ENCODE measurements at places on chromosomes 3 and 15.

GRCh38 chr3:185912929-185913901 is 24.6 kb downstream of the TRA2B start:
- peak; percentile 46 for DNase-seq

- no peak for DNase-seq
Observed at GRCh38 chr15:81880314-81880713, 165.5 kb downstream of the MEX3B start.

GRCh38 chr3:149095487-149095886 is 9.2 kb upstream of the HLTF start:
- no peak for DNase-seq

- DNase-seq: no peak
Observed at GRCh38 chr3:179695672-179696313, 43.0 kb downstream of the USP13 start.

DNA sequence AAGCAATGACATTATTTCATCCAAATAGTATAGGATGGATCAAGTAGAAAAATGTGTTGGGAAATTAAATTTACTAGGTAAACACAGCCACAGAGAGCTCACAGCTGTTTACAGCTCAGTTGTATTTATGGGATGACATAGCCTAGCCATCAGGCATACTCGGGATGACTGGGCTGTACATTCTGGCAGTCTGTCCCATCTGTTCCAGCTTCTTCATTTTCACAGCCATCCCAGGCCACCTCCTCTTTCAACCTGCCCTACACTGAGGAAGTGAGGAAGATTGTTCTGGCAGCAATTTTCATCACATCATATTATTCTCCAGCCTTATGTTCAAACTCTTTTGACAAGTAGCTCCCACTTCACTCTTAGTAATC is 98.4 kb upstream of the PFN2 start:
- no peak for DNase-seq

DNA sequence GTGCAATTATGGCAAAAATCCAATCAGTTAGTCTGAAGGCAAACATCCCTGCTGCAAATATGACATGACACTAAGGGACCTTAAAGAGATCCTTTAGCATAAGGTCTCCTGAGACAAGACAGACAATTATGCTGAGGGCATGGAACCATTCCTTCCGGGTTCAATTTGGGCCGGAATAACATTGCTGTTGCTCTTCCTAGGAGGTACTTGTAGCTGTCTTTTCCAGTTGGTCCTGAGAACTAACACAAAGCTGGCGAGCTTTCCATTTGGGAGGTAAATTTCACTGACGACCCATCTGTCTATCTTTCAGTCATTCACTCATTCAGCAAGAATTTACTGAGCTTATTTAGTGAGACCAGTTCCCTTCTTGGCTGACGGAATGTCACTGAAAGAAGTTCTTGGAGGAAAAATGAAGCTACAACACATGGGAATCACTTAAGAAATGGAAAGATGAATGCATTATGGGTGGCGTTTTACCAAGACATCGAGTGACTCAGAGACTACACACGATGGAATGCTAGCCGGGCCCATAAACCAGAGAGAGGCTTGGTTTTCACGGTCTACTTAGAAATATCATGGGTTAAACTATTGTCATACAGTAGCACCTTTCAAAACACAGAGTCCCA is 215.5 kb downstream of the PDZRN3 start:
- no peak for DNase-seq

DNA sequence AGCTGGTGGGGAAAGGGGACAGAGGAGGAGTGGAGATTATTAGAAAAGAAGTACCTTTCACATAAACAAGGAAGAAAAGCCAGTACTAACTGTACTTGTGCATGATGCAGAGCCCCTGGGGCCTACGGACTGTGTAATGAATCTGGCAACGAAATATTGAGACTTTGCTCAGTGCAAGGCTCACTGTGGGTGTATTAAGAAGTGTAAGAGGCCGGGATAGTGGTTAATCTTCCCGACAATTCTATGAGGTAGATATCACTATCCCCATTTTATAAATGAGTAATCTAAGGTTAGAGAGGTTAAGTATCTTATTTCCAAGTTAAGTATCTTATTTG is 89.5 kb downstream of the WDR76 start:
- DNase-seq: no peak

GRCh38 chr3:119628390-119628789 is 30.7 kb downstream of the PLA1A start:
- DNase-seq: no peak

DNA sequence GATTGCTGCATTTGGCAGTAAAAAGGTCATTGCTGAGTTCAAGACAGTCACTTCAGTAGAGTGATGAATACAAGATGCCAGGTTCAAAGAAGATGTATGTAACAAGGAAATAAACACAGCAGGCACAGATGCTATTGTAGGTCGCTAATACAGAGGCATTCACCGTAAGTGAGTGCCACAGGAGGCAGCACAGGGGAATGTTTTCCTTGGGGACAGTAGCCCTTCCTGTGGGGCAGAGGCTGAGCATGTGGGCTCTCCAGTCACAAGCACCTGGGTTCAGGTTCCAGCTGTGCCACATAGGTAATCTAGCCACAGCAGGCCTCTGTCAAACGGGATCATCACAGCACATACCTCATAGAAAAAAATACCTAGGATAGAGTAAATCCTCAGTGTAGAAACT is 86.3 kb downstream of the RSL24D1 start:
- no peak for DNase-seq

- DNase-seq: no peak
Observed at GRCh38 chr3:138567403-138567802, 26.7 kb downstream of the CEP70 start.

GRCh38 chr3:38003371-38003816 is 12.8 kb downstream of the VILL start:
- DNase-seq: peak; percentile 4

DNA sequence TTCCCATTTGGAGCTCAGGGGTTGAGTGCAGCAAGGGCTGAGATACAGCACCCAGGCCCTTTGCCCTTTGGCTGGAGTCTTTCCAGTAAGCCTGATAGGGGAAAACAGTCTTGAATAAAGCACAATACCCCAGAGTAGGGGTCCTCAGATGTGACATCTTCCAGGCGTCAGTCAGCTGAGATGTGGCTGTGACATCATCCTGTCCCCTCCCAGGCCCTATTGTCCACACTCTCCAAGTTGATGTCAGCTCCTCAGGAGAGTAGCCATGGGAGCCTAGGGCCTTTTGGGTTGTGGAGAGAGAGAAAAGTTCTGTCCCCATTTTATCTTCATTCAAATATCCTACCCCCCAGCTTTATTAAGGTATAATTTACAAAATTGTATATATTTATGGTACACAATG is 92.5 kb downstream of the CACNA2D3 start:
- DNase-seq: no peak
